ENCODE measurements at places on chromosomes 4 and X. TPM values are rescaled to one million over a fixed set of nuclear protein-coding genes. Genes with fewer than 3 reads are reported as not detected.

CLCN4 gene
- 4.0 TPM for total RNA-seq

DDIT4L gene
- 0.24 TPM for total RNA-seq

C4orf51 gene
- not detected for total RNA-seq

SLC10A4 gene
- total RNA-seq: 6.8 TPM

GABRE gene
- total RNA-seq: 7.8 TPM

ADAMTS3 gene
- not detected for total RNA-seq

SPP1 gene
- total RNA-seq: 167 TPM

GPRASP3 gene
- 2.9 TPM for total RNA-seq

PCDH11X gene
- 0.02 TPM for total RNA-seq

RAI2 gene
- total RNA-seq: 0.25 TPM

PRDM8 gene
- 0.33 TPM for total RNA-seq

TLR10 gene
- total RNA-seq: 0.02 TPM

TCEAL2 gene
- total RNA-seq: not detected

BEX1 gene
- total RNA-seq: not detected

USP17L30 gene
- total RNA-seq: not detected

NEUROG2 gene
- total RNA-seq: not detected

CXCL5 gene
- 25.3 TPM for total RNA-seq
